Stimulated activated CD4-positive, alpha-beta T cell treated with anti-CD3 and anti-CD28 coated beads, Interleukin-4, amount 100 ng/mL, for 24 hours (primary cell): ENCODE measurements at places on chromosomes 11 and 22.

DNA sequence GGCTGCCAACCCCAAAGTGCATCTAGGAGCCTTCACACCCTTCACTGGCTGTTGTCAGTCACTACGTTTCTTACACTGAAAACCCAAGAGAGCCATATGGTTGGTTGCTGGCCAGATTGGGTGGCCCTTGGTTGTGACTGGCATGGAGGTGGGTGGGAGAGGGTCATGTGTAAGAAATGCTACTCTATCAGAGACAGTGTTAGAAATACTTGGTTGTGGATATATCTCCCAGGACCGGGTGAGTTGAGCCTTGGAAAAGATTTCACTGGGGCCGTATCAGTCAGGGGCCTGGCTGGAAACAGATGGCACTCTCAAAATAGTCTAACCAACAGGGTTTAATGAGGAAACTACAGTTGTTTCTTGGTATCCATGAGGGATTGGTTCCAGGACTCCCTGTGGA, 15.2 kb downstream of the ENDOD1 start:
- DNase-seq: no peak

- DNase-seq: no peak
Observed at GRCh38 chr11:44963136-44963535, 12.5 kb upstream of the TP53I11 start.

DNA sequence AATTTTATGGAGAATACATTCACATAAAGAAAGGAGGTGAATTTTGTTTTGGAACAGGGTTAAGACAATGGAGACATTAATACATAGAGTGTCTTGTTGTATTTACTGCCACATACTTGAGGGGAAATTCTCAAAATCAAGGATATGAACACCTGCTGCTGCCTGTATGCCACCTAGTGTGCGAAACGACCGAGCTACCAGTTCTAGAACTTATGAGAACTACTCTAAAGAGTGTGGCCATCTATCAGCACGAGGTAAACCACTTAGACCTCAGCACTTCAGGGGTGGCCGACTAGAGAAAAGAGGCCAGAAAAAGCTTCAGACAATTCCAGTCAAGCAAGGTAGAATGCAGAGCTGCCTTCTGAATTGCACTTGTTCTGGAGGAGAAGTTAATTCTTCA, 1.5 kb upstream of the AGBL2 start:
- no peak for DNase-seq

DNA sequence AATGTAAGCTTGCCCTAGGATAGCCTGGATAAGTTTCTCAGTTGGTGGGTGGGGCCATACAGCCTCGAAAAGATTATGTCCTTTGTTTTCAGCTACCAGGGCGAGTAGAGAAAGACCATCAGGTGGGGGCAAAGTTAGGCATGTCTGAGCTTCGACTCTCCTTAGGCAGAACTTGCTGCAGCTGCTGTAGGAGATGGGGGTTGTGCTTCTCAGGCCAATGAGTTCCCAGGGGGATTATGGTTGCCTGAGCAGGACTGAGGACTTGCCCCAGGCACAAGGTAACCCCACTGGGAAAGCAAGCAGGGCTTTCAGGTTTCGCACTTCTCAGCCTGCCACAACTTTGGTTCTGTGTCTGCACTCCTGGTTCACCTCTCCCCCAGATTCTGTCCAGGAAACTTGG, 173.4 kb upstream of the SESN3 start:
- DNase-seq: no peak

GRCh38 chr11:61147791-61148620, 13.2 kb downstream of the VPS37C start:
- no peak for DNase-seq

DNA sequence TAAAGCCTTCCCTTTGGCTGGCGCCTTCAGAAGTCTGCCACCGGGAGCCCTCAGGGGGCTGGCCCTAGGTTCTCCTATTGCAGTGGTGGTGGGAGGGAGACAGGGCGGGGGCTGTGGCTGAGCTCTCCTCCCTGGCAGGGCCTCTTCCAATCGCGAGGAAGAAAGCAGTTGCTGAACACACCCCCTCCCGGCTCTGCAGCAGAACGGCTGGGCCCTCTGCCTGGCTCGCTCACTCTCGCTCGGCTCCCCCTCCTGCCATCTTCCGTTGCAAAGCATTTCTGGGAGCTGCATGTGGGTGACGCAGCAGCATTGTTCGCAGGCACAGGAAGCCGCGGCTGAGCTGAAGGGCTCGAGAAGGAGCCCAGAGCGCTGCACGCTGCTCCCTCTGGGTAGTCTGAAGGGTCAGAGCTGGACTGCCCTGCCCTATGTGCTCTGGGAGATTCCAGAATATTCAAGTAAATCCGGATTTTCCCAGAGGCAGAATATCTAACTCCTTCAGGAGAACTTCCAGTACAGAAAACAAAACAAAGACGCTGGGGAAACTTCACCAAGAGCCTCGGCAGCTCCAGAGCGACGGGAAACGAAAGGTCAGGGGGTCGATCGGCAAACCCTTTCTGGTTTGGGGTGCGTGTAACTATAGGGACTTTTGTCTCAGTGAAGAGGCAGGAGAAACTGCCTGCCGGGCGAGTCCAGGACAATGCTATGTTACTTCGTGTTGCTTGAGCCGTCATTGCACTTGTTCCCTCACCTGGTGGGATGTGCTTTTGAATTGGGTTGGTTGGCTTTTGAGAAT, 26.3 kb upstream of the GRK2 start:
- DNase-seq: peak; percentile 97

GRCh38 chr22:26957897-26958296, 300.5 kb downstream of the MIAT start:
- no peak for DNase-seq

GRCh38 chr11:79860336-79860735, 419.5 kb upstream of the TENM4 start:
- DNase-seq: no peak

GRCh38 chr11:96263238-96263763, 79.7 kb downstream of the MAML2 start:
- no peak for DNase-seq

- DNase-seq: peak; percentile 61
Observed at GRCh38 chr11:13462311-13462900, 616 bp downstream of the BTBD10 start.

DNA sequence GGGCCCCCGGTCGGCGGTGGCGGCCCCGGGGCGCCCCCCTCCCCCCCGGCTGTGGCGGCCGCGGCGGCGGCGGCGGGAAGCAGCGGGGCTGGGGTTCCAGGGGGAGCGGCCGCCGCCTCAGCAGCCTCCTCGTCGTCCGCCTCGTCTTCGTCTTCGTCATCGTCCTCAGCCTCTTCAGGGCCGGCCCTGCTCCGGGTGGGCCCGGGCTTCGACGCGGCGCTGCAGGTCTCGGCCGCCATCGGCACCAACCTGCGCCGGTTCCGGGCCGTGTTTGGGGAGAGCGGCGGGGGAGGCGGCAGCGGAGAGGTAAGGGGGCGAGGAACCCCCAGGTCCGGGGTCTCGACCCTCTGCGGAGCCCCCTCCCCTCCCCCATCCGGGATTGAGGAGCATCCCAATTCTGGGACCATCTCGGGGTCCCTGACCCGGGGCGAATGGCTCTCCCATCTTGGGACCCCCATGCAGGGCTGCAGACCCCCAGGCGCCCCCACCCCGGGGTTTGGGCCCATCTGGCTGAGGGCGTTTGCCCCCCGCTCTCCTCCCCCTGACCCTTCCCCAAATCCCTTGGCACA, 431 bp downstream of the KMT2A start:
- peak; percentile 49 for DNase-seq

GRCh38 chr11:92399705-92400104, 175.1 kb downstream of the FAT3 start:
- no peak for DNase-seq

DNA sequence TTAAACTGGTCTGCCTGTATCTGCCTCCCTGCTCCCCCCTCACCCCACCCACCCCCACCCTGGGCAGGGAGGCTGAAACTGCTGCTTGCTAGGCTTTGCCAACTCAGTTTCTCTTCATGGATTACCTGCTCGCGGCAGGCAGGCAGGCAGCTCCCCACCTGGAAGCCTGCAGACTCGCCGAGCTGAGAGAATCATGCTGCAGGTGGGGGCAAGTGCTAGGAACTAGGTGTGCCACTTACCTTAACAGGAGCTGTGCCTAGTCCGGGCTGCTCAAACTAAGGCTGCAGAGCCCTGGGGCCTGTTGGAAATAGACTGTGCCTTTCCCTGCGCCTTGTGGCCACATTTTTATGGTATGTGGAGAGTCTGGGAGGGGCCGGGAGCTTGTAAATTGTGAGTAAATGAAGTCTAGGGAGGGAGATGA, 30.3 kb downstream of the MARK2 start:
- DNase-seq: no peak

DNA sequence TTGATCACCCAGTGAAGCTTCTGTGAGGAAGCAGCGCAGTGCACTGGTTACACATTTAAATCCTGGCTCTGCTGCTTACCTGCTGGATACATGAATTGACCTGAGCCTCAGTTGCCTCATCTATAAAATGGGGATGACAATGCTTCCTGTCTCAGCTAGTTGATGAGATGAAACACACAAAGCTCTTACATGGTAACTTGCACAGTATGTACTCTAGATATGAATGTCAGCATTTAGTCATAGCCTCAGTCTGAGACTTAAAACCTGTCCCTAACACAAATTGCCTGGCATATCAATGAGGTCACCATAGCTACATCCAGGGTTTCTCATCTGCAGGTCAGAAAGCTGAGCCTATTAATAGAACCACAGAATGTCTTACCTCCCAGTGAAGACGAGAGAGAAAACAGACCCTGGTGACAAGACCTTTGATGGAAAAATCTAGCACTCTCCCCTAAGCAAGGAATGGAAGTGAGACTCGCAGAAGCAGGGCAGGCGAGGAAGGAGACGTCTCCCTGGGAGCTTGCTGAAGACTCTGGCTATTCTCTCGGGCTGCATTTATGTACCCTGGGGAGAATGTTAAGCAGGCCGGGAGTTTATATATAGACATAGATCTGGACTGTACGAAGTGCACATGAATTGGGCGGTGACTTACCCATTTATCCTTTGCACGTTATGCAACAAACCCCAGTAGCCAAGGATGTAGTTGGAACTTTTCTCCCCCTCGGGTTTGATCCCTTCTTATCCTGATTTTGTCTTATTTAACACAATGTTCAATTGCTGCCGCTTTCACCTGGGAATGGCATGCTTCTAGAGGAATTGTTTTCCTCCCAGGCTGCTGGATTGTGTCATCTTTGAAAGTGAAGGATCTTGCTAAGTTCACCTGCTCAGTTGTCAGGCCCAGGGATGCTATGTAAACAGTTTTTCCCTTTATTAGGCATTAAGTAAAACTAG, 18.0 kb downstream of the SDHAF2 start:
- no peak for DNase-seq

GRCh38 chr11:124954590-124954955, 571 bp downstream of the CCDC15 start:
- DNase-seq: no peak

DNA sequence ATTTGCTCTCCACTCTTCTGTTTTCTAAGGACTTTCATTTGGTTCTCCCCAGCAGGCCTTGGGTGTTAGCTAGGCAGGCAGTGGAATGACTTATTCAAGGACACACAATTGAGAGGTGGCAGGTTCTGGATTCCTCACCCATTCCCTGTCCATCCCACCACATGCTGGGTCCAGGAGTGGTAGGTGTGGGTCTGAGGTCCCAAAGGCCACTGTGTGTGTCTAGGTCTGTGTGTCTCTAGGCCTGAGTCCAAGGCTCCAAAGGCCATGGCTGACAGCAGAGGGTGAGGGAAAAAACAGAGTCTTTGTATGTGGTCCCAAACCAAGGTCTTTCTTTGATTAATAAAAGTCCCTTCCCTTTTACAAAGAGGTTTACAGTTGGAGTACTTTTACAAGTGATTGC, 40.8 kb downstream of the SLC5A1 start:
- no peak for DNase-seq

- DNase-seq: peak; percentile 33
Observed at GRCh38 chr22:23402275-23403151, 177.6 kb downstream of the IGLL1 start.

DNA sequence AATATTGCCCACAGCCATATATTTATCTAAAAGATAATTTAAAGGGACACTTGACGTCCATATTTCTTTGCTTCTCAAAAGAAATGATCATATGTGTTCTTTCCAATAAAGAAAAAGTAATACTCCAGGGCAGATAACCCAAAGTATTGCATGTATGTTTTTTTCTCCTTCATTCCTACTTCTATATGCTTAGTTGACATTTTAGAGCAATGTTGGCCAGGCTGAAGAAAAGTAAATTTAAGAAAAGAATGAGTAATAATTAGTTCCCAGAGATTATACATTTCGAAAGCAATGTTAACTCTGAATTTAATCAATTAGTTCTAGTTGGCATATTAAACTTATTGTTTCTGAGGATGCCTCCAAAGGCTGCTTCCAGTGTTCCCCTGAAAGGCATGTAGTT, 48.2 kb downstream of the DNAJC24 start:
- no peak for DNase-seq

- DNase-seq: no peak
Observed at GRCh38 chr11:33699515-33700062, 1.0 kb downstream of the C11orf91 start.

DNA sequence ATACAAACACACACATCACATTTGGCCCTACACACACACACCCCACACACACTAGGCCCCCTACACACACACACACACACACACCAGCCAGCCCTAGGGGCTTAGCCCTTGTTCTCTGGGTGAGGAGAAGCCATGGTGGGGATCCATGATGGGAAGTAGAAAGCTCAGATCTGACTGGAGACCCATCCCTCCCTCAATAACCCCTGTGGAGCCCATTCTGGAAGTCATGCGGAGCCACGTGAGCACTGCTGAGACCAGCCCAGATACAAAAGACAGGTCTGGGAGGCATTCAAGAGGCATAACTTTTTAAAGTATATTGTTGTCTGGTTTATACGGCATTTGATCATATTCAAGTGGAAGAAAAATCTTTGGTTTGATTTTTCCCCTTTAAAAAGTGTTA, 448.5 kb downstream of the SOX6 start:
- DNase-seq: no peak

GRCh38 chr11:134571301-134571700, 159.3 kb upstream of the B3GAT1 start:
- no peak for DNase-seq

GRCh38 chr11:108351468-108351867, 115.9 kb downstream of the C11orf65 start:
- DNase-seq: no peak

GRCh38 chr22:29480512-29481264, 670 bp downstream of the NEFH start:
- DNase-seq: peak; percentile 26

GRCh38 chr11:50247309-50247874, 214.7 kb downstream of the OR4C45 start:
- no peak for DNase-seq

DNA sequence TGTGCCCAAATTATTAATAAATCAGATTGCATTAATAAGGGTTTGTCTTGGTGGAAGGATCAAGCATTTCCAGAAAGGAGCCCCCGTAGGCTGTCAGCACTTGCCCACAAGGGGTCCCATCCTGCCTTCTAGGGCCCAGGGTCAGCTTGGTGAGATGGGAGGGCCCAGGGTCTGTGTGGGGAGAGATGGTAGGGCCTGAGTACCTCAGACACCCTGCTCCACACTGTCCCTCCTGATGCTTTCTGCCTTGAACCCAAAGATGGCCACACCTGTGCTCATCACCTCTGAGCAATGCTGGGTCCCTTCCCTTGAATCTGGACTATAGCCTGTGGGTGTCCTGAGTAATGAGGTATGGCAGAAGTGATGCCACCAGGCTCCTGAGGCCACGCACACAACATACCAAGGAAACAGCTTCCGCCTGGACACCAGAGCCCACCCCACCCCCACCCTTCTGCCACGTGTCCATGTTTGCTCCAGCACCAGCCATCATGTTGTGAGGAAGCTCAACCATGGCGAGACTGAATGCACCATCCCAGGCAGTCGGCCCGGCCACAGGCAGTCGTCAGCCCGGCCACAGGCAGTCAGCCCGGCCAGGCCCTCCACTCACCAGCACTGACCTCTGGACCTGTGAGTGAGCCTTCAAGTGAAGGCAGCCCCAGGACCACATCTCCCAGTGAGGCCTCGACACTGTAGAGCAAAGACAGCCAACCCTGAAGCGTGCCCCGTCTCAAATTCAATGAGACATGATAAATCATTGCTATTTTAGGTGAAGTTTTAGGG, 6.8 kb downstream of the BET1L start:
- peak; percentile 3 for DNase-seq
